Hindlimb muscle (tissue), 1 donor: ENCODE measurements at places on chromosomes 2 and 18. TPM values are rescaled to one million over a fixed set of nuclear protein-coding genes. Genes with fewer than 3 reads are reported as not detected.

DNA sequence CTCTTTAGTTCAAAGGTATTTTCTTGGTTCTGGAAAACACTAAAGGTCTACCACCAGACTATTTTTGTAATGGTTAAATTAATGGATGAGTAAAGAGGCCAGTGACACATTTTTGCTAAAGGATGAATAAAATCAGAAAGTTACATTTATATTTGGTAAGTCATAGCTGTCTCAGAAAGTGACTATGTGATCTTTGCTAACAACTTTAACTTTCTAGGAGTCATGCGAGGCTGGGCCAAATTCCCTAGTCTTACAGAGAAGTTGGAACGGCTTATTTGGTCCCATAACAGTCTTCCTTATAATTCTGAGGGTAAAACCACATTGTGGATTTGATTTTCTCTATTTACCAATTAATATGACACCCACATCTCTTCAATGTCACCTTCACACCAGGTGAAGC is 198.1 kb downstream of the PDE1A start:
- no peak for DNase-seq

- DNase-seq: no peak
Observed at GRCh38 chr2:202639231-202639630, 4.5 kb downstream of the FAM117B start.

DNA sequence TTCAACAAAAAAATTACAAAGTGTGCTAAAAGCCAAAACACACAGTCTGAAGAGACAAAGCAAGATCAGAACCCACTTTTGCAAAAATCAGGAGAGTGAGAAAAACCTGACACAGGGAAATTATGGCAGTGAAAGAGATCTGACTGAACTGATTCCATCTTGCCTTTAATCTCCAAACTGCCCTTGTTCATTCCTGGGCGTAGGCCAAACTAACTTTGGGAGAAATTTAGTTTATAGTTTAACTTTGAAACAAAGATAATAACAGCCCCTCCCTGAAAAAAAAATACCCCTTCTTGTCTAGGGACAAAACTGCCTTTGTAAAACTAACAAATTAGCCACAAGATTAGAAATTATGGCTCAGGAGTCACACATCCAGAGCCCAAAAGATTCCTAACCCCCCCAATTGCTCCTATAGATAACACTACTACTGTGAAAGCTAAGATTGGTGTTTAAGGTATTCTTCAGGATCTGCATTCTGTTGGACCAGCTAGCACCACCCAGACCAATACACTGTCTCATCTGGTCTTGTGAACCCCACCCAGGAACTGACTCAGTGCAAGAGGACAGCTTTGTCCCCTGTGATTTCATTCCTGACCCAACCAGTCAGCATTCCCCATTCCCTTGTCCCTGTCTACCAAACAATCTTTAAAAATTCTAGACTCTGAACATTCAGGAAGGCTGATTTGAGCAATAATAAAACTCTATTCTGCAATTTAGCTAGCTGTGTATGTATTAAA is 226.1 kb upstream of the SH3BP4 start:
- no peak for DNase-seq

GRCh38 chr2:229855116-229855515 is 66.7 kb downstream of the TRIP12 start:
- no peak for DNase-seq

GRCh38 chr18:53799134-53799533 is 425.3 kb downstream of the MBD2 start:
- no peak for DNase-seq

- DNase-seq: no peak
Observed at GRCh38 chr2:101518578-101519492, 43.9 kb upstream of the RFX8 start.

DNA sequence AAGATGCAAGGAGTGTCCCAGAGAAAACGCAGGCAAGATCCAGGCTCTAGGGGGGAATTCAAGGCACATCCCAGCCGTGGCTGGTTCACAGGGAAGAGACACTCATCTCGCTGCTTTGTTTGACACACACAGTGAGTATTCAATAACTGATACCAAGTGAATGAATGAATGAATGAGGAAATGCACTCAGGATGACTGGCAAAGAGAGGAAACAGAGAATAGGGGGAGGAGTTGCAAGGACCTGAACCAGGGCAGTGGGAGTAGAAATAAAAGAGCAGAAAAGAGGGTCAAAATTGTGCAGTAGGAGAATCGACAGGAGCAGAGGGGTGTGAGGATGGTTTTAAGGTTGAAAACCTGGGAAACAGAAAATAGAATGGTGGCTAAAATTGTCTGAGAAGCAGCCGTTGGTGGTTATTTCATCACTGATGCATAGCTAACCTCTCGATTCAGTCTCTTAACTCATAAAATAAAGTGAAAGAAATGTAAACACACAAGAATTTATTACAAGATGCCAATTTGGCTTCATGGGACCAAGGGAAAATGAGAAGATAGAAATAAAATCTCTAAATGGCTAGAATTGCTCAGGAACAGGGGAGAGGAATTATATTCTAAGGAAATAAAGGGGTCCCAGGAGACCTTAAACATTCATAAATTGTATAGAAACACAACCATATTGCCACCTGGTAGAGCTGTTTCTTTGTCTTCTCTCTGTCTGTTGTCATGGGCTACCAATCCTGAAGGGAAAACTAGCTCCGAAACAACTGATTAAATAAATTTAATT is 63.9 kb upstream of the PHLPP1 start:
- no peak for DNase-seq

The UGT1A6 gene
- not detected for polyA plus RNA-seq

The MERTK gene
- 4.4 TPM for polyA plus RNA-seq
